ENCODE measurements at places on chromosomes 12 and 14.

DNA sequence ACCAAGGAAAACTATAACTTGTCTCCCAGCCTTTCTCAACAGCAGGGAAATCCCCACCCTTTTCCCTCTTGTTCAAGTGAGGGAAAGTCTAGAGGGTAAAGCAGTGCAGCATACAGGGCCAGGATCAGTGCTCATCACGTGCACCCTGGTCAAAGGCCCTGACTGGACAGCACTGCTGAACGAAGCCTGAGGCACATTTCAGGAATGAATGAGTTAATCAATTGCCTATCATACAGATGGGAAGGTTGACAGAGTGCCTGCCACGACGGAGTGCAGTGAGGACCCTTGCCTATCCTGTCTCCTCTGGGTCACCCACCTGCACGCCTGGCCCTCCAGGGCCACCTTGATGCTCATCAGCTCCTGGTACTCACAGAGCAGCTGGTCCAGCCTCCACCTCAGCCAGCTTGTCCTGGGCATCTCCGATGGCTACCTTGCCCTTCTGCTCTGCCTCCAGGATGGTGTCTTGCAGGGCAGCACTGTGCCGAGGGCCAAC, 11.7 kb upstream of the KRT73 start:
- no peak for DNase-seq

- DNase-seq, result peak; percentile 80
Measured at GRCh38 chr12:63844391-63845341, at the start of gene SRGAP1. SRGAP1 (plus strand) TSS chr12:63844700; CDS start chr12:63844817, 117 bp downstream.

- DNase-seq, result no peak
Measured at GRCh38 chr12:80187660-80188090, 88.3 kb downstream of the OTOGL start.

- no peak for DNase-seq
Measured at GRCh38 chr14:52769887-52770286, 21.5 kb downstream of the GNPNAT1 start.

GRCh38 chr12:45726603-45727300, 2.8 kb upstream of the ARID2 start:
- no peak for DNase-seq

GRCh38 chr12:2919249-2919648, 28.6 kb downstream of the TULP3 start:
- no peak for DNase-seq

DNA sequence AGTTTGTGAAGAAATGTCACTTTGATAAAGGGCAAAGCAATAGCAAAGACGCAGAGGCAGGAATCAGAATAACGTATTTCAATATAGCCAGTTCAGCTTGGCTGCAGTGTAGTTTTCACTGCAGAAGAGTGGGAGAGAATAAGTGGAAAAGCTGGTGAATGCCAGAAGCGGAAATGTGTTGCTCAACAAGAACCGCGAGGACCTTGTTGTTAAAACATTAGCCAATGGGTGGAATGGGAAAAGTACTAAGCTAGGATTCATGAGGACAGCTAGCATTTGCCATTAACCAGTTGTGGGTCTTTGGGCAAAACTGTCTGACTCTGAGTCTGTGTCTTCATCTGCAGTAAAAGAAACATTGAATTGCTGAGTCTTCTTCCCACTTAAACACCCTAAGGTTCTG, 292.9 kb upstream of the GRIP1 start:
- no peak for DNase-seq

- DNase-seq, result no peak
Measured at GRCh38 chr14:32938719-32939253, at the start of gene NPAS3. NPAS3 (plus strand) TSS chr14:32938879.

DNA sequence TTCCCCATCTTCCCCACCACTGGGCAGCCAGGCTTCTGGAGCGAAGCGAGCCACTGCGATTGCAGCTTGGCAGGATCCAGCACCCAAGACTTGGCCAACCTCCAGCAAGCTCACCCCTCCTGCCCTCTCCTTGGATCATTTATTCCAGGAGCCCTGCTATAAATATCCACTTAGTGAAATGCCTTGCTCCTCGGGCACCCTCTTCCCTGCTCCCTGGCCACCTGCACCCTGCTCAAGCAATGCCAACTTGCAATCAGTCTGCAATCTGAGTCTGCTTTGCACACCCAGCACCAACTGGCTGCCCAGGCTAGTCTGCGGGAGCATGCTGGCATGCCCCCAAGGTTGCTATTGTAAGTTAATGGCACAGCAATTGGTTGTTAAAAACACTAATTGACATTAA, 666.0 kb downstream of the MED13L start:
- no peak for DNase-seq

DNA sequence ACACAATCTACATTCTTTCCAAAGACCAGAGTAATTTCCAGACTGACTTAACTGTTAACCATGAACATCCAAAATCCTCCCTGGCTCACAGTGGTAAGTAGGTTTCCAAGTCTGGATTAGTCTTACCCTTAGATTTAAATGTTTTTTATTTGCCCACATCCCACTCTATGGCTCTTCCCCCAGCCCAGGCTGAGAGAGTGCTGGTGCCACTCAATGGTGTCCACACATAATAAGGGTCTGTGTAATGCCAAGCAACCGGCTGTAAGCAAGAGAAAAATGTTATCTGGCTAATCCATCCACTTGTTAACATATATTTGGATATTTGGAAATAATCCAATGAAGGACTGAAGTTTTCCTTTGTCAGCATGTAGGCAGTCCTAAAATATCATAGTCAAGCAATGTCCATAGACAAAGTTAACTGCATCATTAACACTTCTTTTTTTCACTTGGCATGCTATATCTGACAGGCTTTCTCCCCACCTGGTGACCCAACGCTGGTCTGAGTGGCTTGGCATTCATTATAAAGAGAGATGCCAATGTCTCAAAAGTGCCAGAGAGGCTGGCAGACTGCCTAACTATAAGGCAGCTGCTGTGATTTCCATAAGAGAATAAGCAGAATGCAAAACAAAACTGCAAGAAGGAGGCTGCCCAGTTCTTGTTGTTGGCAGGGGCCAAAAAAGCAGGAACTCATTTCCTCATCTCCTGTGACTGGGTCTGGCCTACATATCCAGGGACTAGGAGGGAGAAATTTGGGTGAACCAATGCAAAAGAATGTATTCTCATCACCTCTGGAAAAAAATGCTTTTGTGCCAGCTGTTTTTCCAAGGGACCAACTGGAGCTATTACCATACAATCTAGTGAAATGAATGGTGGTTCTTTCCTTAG, 13.9 kb upstream of the HOXC13 start:
- DNase-seq, result no peak

GRCh38 chr12:3364661-3365462, 126.1 kb upstream of the PRMT8 start:
- no peak for DNase-seq

- no peak for DNase-seq
Measured at GRCh38 chr14:76705214-76705613, 56.1 kb upstream of the VASH1 start.

DNA sequence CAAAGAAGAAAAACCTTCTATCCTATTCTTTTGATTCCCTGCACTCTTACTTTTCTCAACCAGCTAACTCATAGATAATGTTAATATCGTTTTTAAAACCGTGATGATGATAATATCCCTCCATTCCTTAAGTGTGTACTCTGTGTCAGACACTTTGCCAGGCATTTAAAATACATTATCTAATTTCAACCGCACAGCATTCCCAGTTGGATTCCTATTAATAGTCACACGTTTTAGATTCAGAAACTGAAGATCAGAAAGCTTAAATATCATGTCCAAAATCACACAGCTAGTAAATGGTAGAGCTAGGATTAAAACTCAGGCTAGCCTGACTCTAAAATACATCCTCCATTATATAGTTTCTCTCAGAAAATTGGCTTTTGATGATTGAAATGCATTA, 366.0 kb downstream of the NELL2 start:
- DNase-seq, result no peak

- no peak for DNase-seq
Measured at GRCh38 chr12:115752913-115753726, 524.4 kb downstream of the MED13L start.

DNA sequence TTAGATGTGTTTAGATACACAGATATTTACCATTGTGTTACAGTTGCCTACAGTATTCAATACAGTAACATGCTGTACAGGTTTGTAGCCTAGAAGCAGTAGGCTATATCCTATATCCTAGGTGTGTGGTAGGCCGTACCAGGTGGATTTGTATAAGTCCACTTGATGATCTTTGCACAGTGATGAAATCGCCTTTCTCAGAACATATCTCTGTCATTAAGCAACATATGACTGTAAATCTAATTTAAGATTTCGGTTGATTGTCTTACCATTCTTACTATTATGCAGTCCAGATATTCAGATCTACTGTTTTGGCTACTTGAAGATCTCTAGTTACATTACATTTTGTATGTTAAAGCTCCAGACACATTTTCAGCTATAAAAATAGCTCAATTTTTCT, 39.8 kb downstream of the ERC1 start:
- no peak for DNase-seq

- DNase-seq, result no peak
Measured at GRCh38 chr14:36426836-36427235, 93.2 kb downstream of the NKX2-1 start.

GRCh38 chr14:34713681-34714319, 593 bp downstream of the CFL2 start:
- DNase-seq, result no peak

GRCh38 chr12:15728118-15728598, 61.0 kb downstream of the EPS8 start:
- no peak for DNase-seq

DNA sequence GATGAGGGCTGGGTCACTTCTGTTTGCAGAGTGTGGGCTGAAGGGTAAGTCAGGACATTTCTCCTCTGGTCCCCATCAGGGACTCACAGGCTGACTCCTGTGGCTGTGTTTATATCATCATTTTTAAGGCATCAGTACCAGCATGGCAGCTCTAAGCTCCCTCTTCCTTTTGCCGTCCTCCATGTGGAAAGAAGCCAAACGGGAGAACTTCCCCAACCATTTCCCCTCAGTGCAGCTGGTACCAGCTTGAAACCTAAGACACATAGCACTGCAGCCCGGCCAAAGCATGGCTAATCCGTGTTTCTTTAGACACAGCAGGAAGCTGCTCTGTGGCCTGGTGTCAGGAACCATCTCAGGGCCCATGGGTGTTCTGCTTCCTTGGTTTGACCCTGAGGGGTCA, 31.9 kb upstream of the ATP2A2 start:
- no peak for DNase-seq
